Trophoblast cell (in vitro differentiated cells and primary cell): ENCODE measurements at places on chromosomes 2 and 18.

GRCh38 chr2:181140414-181140813, 160.0 kb downstream of the UBE2E3 start:
- DNase-seq: no peak

DNA sequence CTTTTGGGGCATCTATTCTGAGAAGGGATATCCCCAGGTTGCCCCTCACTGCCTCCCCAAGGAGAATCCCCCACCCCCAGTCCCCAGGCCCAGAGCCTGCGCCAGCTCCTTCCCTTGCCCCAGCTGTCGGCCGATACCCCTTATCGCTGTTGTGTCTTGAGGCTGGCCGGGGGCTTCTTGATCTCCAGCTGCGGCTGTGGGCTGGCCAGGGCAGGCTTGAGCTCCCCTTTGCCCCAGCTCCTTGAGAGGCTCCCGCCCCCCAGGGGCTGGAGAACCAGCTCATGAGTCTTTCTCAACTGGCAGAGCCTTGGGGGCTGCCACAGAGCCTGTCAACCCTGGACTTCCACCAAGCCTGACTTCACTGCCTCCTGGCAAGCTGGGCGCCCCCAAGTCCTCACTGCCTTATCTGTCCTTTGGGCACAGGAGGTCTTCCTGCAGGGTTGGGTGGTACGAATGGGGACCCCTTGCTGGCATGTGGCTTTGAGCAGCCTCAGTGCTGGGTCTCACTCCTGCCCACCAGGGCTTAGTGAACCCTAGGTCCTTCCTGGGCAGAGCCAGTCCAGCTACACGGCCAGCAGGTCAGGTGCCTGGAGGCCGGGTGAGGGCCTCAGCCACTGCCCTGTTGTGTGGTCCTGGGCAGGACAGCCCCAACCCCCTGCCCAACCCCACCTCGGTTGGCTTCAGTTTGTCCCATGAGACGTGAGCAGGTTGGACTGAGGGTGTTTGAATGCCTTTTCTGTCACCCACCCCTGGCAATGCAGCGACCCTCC, 29.5 kb downstream of the INHBB start:
- no peak for DNase-seq

DNA sequence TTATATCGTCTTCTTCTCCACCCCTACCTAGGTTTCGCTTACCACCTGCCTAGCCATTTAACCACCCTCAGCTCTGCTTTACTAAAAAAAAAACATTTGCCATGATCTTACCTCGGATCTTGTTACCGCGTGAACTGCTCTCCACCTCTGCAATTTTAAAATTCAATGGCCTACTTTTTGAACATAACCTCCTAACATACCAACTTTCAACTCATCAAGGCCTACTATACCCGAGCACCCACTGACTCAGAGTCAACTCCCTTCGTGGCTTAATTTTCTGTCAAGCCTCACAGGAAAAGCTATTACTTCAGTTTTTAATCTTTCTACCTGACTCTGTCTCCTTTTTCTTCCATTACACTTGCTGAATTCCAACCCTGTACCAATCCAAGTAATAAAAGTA, 55.7 kb downstream of the ATAD2B start:
- no peak for DNase-seq

DNA sequence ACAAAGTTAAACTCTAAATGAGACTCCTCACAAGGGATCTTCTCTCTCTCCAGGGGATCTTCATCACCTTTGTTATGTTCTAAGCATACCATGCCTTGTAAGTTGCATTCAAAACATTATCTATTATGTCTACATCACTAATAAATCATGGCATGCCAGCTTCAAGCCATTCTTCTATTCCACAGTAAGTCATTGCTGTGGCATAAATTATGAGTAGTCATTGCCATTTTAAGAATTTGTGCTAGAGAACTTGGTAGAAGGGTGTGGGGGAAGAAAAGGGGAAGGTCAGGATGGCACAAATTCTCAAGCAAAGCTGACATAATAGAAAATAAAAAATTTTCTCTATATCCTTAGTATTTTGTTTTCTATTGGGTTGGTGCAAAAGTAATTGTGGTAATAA, 33.5 kb downstream of the BARD1 start:
- DNase-seq: no peak

DNA sequence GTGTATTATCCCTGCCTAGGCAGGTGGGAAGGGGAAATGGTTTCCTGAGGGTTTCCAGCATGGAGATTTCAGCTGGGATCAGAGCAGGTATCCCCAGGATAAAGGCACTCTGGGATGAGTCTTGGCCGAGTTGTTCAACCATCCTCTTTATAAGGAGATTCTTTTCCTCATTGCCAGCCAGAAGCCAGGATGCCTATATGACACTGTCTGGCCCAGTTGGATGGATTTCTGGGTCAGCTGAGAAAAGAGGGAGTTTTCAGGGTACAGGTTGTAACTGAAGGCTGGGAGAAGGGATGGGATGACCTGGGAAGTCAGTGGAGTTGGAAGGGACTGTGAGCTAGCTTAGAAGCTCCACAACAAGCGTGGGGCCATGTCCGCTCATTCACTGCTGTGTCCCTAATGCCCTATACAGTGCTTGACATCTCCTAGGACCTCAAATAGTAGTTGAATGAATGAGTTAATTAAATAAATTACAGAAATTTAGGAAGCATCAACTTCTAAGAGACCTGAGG, 8.3 kb downstream of the RHOB start:
- DNase-seq: no peak
